ENCODE measurements at places on chromosomes 7 and 10.

DNA sequence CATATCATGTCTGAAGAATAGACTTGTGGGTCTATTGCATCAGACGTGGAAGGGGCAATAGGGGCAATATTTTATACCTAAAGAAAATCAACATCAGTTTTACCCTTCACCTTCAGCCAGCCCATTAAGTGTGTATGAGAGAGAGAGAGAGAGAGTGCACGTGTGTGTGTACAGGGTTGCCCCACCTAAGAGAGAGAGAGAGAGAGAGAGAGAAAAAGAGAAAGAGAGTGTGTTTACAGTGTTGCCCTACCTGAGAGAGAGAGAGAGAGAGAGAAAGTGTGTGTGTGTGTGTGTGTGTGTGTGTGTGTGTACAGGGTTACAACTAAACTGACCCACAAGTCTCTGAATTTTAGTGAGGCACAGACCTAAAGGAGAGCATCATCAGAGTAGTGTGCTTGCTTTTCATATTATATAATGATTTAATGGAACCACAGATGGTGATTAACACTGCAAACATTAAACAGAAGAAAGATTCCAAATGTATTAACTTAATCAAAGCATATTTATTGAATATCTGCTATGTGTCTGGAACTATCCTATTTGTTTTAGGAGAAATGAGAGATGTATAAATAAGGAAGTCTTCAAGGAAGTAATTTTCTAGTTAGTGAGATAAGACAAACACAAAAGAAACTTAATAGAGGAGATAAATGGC lies 66.8 kb downstream of the CD36 start:
- no peak for DNase-seq

DNA sequence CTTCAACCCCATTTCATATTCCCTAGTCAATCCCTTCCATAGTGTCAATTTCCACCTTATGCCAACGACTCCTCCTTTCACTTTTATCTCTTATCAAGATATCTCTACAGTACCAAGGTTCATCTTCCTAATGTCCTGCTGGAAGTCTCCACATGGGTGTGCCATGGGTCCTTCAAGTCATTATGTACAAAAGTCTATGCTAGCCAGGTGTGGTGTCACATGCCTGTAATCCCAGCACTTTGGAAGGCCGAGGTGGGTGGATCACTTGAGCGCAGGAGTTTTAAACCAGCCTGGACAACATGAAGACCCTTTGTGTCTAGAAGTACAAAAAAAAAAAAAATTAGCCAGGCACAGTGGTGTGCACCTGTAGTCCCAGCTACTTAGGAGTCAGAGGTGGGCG lies 47.6 kb downstream of the PRTFDC1 start:
- no peak for DNase-seq

DNA sequence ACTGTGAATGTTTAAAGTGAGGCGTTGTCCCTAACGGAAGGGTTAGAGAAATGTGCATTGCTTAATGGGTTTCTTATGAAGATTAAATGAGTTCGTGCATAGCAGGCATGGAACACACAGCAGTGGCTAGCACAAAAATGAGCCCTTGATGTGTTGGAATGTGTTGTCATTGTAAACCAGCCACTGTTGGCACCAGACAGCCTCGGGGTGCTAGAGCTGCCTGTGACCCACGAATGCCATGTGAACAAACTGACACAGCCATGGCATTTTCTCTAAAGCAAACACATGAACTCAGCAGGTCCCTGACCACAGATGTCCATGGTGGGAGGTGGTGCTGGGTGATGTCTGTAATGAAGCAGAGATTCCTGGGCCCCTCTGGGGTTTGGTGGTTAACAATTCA lies 111.1 kb upstream of the DPP6 start:
- DNase-seq, result no peak

DNA sequence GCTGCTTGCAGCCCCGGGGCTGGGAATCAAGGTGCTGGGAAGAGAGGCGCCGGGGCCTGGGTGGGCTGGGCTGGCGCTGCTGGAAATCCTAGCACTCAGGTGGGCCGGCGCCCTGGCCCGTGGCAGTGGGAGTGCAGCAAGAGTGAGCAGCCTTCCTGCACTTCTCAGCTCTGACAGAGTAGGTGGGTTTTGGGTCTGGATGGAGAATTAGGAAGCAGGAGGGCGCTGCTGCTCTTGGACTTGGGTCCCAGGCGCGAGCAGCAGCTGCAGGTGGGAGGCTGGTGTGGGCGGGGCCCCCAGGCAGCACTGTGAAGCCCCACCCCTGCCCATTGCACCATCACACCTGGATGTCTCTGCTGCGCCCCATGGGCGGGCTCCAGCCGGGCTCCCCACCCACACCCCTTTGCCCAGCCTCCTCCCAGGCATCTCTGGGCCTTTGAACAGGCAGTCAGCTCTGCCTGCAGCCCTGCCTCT lies 6.0 kb downstream of the BRI3 start:
- DNase-seq, result no peak

DNA sequence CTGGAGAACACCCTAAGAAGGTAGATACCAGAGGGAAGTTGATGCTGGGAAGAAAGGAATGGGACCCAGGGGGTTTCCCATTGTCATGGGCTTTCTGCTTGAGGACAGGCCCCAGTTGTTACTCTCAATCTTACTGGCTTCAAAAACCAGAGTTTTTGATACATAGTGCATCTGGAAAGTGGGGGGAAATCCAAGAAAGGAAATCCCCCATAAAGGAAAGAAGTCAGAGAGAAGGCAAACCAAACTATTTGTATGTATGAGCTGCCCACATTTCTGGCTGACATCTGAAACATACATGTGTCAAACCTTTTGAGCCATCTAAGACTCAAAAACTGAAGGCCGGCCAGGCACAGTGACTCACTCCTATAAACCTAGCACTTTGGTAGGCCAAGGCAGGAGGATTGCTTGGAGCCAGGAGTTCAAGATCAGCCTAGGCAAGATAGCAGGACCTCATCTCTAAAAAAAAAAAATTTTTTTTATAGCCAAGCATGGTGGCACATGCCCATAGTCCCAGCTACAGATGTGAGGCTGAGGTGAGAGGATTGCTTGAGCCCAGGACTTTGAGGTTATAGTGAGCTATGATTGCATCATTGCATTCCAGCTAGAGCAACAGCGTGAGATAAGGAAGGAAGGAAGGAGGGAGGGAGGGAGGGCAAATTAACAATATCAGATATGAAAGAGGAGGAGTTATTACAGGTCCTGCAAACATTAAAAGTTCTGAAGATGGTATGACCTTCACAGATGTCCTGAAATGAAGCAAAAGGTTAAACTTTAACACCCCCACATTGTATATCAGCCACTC lies 6.7 kb upstream of the COA1 start:
- no peak for DNase-seq

DNA sequence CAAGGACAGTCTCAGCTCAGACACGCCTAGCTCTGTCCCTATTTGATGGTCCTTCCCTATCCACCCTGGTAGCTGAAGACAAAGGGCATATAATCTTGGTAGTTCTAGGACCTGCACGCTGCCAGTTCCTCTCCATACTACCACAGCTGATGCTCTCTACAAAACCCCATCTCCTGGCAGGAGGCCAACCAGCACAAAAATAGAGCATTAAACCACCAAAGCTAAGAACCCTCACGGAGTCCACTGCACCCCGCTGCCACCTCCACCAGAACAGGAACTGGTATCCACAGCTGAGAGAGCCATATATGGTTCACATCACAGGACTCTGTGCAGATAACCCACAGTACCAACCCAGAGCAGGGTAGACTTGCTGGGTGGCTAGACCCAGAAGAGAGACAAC lies 299.4 kb downstream of the LRRTM3 start:
- DNase-seq, result no peak

- no peak for DNase-seq
These were observed 120.4 kb downstream of the ARHGAP21 start for GRCh38 chr10:24603333-24603732.
